ENCODE measurements at places on chromosomes 4 and X.

- DNase-seq, result no peak
Observed at GRCh38 chrX:54492340-54492739, 3.7 kb downstream of the FGD1 start.

DNA sequence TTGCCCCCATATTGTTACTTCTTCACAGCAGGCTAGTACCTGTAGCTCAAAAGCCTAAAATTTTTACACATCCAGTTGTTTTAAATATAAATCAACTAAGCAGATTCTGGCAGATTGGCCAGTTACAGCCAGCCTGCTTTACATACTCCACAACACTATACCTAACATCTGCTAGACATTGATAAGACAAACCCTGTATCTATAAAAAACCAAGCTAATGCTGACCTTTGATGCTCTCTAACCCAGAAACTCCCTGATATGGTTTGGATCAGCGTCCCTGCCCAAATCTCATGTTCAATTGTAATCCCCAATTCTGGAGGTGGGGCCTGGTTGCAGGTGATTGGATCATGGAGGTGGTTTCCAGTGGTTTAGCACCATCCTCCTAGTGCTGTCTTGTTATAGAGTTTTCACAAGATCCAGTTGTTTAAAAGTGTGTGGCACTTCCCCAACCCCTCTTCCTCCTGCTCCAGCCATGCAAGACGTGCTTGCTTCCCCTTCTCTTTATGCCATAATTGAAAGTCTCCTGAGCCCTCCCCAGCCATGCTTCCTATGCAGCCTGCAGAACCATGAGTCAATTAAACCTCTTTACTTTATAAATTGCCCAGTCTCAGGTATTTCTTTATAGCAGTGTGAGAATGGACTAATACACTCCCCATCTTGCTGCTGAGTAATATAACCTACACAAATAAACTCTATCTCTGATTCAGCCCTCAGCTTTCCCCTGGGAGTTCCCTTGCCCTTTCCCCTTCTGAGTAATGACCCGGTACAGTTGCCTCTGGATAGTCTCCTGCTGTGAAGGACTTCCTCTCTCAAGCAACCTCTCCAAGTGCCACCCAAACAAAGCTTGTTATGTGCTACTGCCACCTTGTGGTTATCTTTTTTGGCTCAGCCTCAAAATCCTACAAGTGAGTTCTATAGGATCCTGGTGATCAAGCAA is 39.6 kb downstream of the ZCCHC13 start:
- peak; percentile 15 for DNase-seq

DNA sequence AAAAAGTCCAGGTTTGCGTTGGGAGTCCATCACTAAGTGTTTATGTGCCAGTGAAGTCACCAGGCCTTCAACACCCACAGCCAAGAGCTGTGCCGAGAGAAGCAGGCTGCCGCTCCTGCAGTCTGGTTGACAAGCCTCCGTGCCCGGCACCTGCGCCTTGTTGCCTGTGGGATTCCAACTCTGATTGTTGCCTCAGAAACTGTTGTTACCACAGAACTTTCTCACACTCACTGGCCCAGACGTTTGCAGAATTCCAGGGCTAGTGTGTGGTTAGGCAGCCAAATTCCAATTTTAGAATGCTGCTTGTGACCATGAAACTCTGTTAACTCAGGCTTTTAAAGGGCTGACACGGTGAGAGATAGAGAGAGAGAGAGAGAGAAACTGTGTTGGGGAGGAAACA is 119.5 kb upstream of the LIMCH1 start:
- no peak for DNase-seq

DNA sequence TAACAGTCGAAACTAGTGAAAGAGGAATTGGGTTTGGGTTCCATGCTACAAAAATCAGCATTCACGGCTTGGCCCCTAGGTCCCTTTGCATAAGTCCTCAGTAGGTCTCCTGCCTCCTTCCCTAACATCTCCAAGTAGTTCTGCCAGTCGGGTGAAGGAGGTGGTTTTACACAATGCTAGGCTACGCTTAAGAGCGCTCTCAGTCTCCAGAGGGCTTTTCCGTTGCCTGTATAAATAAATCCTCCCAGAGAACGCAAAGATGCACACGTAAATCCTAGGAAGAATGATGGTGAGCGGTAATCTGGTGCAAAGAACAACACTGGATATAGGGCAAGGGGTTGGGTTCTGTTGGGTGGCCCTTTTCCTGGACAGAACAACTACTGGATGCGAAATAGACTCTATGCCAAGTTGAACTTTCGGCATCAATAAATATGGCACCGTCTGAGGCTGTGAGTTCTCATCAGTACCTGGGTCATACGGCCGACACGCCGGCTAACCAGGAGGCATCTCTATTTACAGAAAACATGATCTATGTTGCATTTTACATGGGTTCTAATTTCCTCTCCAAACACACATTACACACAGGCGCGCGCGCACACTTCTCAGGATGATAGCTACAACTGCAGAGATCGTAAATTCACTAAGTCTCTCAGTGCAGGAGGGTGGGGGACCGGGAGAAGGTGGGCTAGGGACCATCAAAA is 1.3 kb downstream of the CAMK2D start:
- peak; percentile 11 for DNase-seq

DNA sequence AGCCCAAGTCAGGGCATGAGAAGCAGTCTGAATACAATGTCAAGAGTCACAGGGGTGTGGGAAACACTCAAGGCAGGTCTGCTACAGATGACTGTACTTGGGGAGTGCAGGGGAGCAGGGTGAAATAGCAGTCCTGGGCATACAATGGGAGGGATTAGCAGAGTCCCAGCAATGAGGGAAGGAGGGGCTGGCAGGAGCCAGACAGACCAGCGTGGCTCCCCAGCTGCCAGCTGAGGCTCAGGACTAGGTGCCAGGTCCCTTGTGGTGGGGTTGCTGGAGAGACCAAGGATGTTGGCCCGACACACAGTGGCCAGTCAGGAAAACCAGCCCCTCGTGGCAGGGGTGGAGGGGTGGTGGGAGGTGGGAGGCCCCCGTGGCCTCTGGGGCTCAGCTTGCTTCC is 86.6 kb downstream of the RTL5 start:
- no peak for DNase-seq

GRCh38 chr4:87076690-87077358 is 142.0 kb downstream of the AFF1 start:
- no peak for DNase-seq

DNA sequence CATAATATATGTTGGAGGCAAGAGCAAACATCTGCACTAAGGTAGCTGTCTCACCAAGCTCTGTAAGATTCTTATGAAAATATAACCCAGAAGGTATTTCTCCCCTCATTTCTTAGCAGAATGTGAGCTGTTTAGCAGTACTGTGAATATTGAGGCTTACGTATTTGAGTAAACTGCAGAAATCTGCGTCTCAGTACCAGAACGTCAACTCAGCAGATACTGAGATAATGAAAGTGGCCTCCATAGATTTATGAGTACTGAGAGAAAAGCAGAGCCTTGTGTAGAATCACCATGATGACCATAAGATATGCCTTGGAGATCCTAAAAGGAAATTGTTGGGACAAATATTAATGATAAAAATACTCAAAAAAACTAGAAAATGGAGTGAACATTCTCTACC is 296.7 kb upstream of the TECRL start:
- no peak for DNase-seq

DNA sequence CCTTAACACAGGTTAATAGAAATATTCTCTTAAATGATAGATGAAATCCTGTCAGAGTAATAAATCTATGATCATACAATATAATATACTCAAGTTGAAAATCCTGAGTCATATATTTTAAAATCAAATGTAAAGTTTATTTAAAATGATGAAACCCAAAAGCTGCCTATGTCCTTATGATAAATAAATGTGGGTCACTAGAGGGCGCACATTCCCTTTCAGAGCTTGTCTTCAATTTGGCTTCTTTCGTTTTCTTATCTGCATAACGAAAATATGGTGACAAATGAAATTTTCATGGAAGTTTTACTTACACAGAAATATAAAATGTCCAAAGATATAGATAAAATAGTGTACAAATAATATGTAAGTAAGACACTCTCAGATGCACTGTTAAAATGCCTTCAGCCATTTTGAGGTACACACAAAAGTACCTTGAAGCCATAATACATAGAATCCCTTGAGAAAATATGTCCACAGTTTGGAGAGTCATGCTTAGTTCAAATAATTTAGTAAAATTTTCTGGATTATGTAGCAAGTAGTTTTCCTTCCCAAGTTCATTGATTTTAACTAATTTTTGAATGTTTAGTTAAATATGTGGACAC is 680.4 kb downstream of the DMD start:
- DNase-seq, result peak; percentile 22

- DNase-seq, result no peak
Observed at GRCh38 chrX:48068096-48068887, 3.1 kb downstream of the ZNF630 start.

- no peak for DNase-seq
Observed at GRCh38 chr4:152974468-152975379, 38.6 kb downstream of the FHDC1 start.

GRCh38 chr4:84966382-84967242 is at the start of gene WDFY3:
Gene WDFY3 (minus strand): TSS chr4:84966690. CDS start chr4:84860591, 106,099 bp downstream.
- no peak for DNase-seq

GRCh38 chr4:86822136-86822535 is 27.0 kb downstream of the SLC10A6 start:
- DNase-seq, result no peak

- DNase-seq, result no peak
Observed at GRCh38 chr4:101197350-101197749, 150.0 kb downstream of the PPP3CA start.

- no peak for DNase-seq
Observed at GRCh38 chrX:68824152-68824433, 4.7 kb upstream of the EFNB1 start.

GRCh38 chr4:86810847-86811246 is 38.3 kb downstream of the SLC10A6 start:
- DNase-seq, result no peak

- no peak for DNase-seq
Observed at GRCh38 chrX:40849906-40850823, 114.8 kb upstream of the MED14 start.

GRCh38 chr4:57492251-57492878 is 382.2 kb upstream of the IGFBP7 start:
- no peak for DNase-seq

DNA sequence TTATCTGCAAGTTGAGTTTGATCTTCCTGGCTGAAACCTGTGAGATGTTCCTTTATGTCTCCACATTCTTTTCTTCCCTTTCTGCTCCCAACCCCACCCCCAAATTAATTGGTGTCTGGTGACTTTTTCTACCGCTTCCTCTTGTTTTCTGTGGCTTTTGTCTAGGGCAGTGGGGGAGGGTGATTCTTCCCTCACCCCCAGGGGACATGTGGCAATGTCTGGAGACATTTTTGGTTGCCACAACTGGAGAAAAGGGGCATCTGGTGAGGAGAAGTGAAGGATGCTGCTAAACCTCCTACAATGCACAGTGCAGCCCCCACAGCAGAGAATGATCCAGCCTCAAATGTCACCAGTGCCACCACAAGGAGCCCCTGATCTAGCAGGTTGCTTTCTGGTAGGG is 152.9 kb downstream of the NHS start:
- DNase-seq, result no peak

- no peak for DNase-seq
Observed at GRCh38 chrX:15816886-15817285, 26.6 kb downstream of the ZRSR2 start.

Data from stimulated activated CD4-positive, alpha-beta T cell treated with anti-CD3 and anti-CD28 coated beads, TNF-alpha, amount 100 ng/mL, for 48 hours (primary cell).